ENCODE measurements at places on chromosomes 13 and 19.

DNA sequence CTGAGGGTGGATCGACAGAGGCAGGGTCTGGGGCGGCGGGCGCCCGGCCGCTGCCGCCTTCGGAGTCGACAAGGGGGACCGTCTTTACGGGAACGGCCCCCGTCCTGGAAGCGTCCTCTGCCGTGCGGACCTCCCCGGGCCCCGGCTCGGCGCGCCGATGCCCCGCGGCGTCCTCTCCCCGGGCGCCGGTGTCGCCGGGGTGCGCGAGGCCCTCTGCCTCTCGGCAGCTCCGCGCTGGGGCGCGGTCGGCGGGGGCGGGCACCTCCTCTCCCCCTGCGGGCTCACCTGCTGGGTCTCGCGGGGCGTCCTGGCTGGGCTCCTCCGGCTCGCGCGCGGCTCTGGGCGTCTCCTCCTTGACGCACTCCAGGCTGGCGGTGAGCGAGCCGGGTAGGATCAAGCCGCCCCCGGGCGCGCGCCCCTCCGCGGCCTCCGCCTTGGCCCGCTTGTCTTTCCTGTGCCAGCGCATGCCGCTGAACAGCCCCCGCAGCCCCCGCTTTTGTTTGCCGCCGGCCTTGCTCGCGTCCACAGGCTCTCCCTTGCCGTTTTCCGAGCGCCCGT is 1.5 kb downstream of the AMER2 start:
- DNase-seq: peak; percentile 79

GRCh38 chr19:2235381-2236063 is 607 bp downstream of the PLEKHJ1 start:
- DNase-seq: no peak

GRCh38 chr13:34044660-34045080 is 226.7 kb downstream of the RFC3 start:
- DNase-seq: no peak

DNA sequence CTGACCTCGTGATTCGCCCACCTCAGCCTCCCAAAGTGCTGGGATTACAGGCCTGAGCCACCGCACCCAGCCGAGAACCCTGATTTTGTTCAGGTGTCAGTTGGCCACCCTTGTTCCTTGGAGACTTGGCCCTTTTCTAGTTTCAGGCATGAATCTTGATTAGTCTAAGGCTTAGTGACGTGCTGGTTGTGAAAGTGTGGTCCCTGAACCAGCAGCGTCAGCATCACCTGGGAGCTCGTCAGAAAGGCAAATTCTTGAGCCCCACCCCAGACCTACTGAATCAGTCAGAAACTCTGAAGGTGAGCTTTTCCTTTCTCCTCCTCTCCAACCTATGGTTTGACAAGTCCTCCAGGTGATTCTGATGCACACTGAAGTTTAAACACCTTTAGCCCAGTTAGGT is 35.2 kb downstream of the CACNG6 start:
- DNase-seq: no peak

GRCh38 chr19:8085598-8086408 is 33.2 kb downstream of the CCL25 start:
- no peak for DNase-seq

DNA sequence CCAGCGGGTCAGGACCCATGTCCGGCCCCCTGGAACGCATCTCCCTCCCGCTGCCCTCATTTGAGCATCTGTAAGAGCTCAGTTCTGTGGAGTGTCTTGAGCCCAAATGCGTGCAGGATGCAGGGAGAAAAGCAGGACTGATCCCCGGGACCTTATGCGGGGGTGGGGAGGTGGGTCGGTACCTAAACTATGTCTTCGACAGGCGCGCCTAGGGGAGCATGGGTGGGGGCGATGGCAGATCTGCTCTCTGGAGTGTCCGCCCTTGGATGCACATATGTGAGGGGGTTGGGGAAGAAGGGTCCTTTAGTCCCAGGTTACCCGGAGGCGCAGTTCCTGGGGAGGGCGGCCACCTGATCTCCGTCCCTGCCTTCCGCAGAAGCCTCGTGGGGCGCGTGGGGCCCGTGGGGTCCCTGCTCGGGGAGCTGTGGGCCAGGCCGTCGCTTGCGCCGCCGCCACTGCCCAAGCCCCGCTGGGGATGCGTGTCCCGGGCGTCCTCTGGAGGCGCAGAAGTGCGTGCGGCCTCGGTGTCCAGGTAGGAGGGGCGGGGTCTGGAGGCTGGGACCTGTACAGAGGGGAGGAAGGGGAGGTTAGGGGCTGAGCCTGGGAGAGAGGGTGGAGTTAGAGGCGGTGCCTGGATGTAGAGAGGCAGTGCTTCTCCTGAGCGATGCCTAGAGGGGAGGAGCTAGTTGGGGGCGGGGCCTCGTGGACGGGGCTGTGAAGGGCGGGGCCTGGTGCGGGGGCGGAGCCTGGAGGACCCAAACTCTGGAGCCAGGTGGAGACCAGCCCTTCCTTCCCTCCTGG is 2.9 kb downstream of the CILP2 start:
- peak; percentile 44 for DNase-seq

DNA sequence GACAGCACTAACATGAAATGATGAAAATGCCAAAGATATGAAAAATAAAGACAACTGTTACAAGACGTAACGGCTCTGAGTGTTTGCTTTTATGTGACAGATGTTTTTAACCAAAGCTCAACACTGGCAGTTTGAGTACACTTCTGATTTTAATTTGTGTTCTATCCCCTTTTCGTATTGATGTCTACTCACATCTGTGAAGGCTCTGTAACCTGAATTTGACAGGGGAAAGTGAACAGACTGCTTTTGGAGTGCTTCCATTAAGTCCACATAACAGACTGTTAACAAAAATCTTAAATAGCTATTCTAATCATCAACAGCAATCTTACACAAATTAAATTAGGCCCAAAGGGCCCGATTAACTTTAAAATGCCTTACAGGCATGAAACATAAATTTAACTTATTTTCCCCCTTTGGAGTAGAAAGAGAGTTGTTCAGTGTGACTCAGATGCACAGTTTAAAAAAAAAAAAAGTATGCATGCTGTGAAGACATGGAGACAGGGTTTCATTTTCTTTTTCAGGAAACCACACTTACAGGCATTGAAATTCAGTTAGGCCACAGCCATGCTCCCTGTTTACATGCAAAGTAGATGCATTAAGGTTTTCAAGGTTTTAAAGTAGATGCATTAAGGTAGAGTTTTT is 16.3 kb upstream of the RNASEH2B start:
- DNase-seq: no peak

- DNase-seq: no peak
Measured at GRCh38 chr19:917323-918151, at the start of gene KISS1R. TSS of gene KISS1R (plus strand) at chr19:917333. CDS start at chr19:917503, 170 bp downstream.

- no peak for DNase-seq
Measured at GRCh38 chr19:1248139-1248785, at the start of gene MIDN. TSS of gene MIDN (plus strand) at chr19:1248583. CDS start at chr19:1250297, 1,714 bp downstream.

GRCh38 chr13:70432276-70432805 is 324.1 kb upstream of the KLHL1 start:
- no peak for DNase-seq

GRCh38 chr19:21483589-21484170 is 21.7 kb upstream of the ZNF429 start:
- no peak for DNase-seq

DNA sequence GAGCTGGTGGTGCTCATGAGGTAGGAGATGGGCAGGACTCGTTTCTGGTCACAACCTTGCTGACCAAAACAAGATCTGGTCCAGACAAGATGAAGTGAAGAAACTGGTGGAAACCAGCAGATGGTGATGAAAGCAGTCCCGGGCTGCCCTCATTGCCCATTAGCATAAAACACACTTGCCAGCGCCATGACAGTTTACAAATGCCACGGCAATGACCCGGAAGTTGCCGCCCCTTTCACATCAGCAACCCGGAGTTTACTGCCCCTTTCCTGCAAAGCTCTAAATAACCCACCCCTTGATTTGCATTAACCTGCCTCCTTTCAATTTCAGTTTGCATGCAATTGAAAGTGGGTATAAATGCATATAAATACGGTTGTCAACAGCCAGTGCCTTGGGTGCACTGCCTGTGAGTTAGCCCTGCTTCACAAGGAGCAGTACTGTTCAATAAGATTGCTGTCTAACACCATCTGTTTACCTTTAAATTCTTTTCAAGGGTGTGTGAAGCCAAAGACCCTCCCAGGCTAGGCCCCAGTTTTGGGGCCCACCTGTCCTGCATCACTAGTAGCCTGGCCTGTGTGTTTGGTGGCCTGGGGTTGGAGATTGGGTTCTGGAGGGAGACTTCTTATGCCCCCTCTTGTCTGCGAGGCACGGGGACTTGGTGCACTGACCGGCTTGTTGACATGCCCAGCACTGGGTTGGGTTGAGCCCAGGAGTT is 38.8 kb downstream of the CHST8 start:
- no peak for DNase-seq
